ENCODE measurements at places on chromosomes 16 and 17.
A peak's percentile ranks its signal among the peaks of the same experiment; 100 is the strongest.

GRCh38 chr16:70417661-70418060 lies 21.2 kb downstream of the ST3GAL2 start:
- no peak for DNase-seq

DNA sequence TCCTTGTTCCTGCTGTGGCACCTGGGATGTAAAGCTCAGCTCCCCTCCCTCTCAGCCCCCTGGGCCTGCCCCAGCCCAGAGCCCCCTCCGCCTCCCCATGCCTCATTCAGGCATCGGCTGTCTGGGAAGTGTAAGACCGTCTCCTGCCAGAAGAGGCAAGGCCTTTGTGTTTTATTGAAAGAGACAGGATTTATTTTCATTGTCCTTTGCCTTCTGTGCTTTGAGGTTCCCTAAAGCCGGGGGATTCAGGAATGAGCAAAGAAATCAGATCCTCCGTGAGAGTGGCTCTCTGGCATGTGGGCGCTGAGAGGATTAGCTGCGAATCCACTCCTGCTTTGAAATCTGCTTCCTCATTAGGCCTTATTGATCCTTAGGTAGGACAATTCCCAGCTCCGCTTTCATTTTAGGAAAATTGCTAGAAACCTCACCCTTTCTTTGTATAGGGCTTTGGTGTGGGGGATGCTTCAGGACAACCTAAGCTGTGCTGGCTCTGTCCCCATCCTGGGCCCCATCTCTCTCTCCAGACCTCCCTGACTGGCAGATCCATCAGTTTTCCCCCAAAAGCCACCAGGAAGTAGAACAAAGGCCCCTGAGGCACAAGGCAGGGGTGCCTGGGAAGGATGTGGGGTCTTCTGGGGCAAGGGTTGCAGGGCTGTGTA lies 211.5 kb upstream of the TNRC6C start:
- no peak for DNase-seq

- DNase-seq = no peak
Measured at GRCh38 chr17:60326702-60327101, 65.2 kb downstream of the USP32 start.

DNA sequence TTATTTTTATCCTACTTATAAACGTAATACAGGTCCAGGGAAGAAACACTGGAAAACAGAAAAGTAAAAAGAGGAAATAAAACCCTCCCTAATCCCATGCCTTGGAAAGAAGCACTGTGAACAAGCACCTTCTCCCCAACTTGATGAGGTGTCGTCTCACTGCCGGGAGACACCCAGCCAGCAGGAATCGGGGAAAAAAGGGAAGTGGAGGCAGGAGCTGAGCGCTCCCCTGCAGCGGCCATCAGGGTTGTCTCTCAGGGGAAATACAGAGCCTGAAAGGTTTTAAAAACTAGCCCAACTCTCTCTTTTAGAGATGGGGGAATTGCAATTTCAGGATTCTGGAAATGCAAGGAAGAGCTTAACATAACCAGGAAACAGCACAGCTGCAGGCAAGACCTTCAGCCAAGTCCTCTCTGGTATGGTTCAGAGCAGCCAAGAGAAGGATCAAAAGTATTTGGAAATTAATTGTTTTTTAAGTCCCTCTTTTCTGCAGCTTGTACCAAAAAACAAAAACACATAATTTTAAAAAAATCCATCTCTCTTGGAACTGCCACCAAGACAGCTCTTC lies 96.3 kb upstream of the RCVRN start:
- no peak for DNase-seq

DNA sequence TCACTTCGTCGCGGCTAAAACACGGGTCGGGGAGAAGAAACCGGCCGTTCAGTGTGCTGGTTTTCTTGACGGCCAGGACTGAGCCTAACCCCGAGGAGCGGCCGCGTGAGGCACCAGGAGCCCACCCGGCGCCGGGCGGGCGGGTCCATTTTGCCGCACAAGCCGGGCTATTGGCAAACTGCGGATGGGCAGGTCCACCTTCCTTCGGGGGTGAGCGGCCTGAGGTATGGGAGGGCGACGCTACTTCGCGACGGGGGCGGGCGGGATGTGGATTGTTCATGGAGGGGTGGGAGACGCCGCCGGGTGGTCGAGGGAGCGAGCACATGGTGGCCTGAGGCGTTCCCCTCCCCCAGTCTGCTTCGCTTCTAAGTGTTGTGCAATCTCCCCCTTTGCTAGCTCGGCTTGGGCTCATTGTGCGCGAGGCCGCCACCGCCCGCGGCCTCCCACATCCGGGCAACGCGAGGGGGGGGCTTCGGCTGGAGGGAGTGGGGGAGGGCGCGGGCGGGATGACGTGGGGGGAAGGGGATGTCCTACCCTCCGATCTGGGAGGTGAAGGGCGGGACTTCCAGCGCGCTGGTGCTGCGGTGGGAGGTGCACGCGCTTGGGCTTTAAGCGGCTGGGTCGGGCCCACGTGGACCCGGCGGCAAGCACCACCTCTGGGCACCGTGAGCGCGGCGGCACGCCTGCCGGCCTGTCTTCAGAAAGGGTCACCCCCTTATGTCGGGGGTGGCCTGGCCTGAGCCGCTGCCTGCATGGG lies 5.9 kb upstream of the CD68 start:
- DNase-seq = peak; percentile 95

DNA sequence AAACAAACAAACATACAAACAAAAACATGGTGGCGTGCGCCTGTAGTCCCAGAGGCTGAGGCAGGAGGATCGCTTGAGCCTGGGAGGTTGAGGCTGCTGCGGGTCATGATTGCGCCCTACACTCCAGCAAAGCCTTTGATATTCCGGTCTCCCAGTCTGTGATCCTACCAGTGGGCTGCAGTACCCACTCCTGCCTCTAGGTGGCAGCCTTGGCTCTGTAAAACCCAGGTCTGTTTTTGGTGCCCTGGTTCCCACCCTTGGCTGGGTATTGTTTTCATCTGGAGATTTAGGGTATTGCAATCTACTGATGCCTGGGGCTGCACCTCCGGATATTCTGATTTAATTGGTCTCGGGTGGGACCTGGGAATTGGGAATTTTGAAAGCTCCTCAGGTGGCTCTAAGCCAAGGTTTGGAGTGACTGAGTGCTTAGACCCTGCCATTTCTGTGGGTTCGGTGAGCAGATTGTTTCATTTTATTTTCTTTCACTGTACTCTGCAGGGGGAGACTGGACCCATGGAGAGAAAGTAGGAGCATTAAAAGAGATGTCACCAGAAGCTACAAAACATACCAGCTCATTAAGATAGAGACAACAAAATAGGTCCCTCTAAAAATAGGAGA lies 40.5 kb downstream of the MYH3 start:
- peak; percentile 74 for DNase-seq

DNA sequence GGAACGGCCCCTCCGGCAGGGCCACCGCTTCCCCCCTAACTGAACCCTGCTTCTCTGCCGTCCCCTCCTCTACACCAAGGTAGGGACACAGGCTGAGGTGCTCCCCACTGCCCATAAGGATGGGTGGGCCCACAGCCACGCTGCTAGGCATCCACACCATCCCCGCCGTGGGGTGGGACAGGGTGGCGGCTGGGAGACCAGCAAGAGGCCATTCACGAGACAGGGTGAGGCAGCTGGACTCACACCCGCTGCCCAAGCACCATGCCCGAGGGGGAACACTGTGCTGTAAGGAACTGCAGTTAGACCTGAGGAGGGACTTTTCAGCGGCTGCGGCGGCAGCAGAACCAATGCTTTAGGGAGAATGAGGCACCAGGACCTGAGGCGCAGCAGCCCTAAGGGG lies 47.5 kb upstream of the RRN3 start:
- DNase-seq = no peak

DNA sequence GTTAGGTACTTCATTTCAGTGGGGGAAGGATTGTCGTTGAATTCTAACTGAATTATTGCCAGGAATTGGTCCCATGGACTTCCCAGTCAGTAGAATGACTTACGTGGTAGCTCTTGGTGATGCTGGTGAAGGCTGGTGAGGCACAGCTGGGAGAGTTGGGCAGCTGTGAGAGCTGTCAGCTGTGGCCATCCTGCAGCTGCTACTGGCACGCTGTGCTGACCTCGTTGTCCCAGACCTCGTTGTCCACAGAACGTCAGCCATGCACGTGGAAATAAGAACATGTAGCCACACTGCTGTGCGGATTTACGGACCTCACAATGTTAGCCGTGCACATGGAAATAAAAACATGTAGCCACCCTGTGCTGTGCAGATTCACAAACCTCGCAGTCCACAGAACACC lies 102.3 kb downstream of the NPIPB11 start:
- DNase-seq = no peak

DNA sequence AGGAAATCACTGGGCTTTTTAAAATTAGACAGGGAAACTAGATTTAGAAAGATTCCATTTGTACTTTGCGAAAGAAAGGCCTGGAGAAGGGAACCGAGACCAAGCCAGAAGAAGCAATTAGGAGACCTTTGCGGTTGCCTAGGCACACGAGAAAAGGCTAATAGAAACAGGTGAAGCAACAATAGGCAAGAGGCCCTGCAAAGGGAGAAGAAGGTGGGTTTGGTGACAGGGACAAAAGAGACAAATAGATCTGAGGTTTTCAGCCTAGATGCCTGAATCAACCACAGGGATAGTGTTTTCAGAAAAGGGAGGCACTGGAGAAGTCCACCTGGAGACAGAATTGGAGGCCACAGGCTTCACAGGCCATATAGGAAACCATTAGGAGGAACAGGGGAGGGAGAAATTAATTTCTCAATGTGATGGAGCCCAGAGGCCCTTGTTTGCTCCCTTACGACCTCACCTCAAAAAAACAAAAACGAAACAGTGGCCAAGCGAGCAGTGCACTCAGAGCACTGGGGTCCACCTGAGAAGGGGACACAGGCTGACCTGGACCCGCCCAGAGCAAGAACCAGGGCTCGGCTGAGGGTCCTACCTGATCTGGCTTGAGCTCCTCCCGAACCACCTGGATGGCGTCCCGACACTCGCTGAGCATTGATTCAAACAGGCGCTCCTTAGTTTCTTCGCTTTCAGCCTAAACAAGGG lies 22.3 kb downstream of the SRP68 start:
- no peak for DNase-seq

GRCh38 chr17:71959154-71959553 lies 161.7 kb upstream of the SOX9 start:
- DNase-seq = no peak

DNA sequence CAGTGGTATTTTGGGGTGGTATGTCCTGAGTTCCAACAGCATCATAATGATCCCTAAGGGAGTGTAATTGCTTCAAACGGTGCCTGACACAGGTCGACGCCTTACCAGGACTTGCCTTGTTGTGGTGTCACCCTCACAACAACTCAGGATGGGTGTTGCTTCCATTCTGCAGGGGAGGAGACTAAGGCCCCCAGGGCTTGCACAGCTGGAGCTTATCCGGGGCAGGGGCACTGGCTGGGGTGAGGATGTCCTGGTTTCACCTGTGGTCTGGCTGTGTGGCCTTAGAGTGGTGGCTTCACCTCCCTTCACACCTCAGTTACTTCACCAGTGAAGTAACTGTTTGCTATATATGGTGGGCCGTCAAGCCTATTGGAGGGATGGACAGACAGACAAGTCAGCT lies 23.3 kb downstream of the LLGL2 start:
- no peak for DNase-seq

DNA sequence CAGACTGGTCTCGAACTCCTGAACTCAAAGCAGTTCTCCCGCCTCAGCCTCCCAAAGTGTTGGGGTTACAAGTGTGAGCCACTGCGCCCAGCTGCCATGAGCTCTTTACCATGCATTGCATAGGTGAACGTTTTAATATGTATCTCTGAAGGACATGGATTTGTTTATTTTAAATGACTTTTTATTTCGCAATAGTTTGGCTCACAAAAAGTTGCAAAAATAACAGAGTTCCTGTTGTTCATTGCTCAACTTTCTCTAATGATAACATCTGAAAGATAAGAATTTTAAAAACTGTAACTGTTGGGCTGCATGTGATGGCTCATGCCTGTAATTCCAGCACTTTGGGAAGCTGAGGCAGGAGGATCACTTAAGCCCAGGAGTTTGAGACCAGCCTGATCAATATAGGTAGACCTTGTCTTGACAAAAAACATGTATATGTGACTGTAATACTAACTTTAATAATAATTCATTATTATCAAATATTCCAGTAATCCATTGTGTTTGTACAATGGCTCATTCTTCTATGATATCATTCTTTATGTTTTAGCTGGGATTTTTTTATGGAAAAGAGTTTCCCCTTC lies 80.1 kb downstream of the ABCC1 start:
- no peak for DNase-seq

DNA sequence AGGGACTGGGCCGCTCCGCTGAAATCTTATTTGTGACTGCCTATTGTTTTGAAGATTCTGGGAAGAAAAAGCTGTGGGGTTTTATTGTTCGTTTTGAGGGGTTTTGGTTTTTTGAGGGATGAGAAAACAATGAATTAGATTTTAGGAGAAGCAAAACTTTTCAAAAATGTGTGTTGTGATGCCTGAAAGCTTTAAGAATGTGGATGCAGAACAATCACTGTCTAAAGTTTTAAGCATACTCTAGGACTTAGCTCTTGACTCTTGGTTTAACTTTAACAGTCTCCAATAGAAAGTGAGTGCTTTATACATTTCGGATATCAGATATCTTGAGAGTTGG lies 899 bp downstream of the CFAP52 start:
- DNase-seq = no peak

DNA sequence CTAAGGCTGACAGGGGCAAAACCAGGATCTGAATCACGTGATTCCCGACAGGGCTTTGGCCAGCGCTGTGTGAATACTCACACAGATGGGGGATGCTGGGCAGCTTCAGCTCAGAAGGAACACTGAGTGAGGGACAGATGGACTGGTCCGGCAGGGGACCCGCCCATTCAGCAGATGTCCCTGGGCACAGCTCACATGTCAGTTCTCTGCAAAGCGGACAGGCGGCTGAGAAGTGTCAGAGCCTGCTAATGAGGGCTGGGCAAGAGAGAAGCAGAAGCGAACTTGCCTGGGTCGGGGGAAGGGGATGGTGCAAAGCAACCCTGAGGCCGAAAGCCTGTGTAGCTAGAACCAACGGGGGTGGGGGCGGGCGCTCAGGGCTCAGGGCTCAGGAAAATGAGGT lies 11.9 kb upstream of the GLIS2 start:
- no peak for DNase-seq

GRCh38 chr17:57517632-57518456 lies 227.3 kb downstream of the CCDC182 start:
- no peak for DNase-seq

DNA sequence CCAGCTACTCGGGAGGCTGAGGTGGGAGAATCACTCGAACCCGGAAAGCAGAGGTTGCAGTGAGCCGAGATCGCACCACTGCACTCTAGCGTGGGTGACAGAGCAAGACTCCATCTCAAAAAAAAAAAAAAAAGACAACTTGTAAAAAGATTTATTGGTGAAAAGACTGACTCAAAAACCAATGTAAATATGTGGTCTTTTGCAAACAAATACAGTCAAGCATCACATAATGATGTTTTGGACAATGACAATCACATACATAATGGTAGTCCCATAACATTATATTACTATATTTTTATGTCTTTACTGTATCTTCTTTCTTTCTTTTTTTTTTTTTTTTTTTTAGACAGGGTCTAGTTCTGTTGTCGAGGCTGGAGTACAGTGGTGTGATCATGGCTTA lies 8.3 kb downstream of the CRLF3 start:
- DNase-seq = no peak

Measured in CD4-positive, alpha-beta T cell treated with Interleukin-6 for 4 hours (primary cell).